Left lobe of liver (tissue), 2 donors: ENCODE measurements at places on chromosomes 13 and 19. TPM values are rescaled to one million over a fixed set of nuclear protein-coding genes. Genes with fewer than 3 reads are reported as not detected.
A peak's percentile ranks its signal among the peaks of the same experiment; 100 is the strongest.

DNA sequence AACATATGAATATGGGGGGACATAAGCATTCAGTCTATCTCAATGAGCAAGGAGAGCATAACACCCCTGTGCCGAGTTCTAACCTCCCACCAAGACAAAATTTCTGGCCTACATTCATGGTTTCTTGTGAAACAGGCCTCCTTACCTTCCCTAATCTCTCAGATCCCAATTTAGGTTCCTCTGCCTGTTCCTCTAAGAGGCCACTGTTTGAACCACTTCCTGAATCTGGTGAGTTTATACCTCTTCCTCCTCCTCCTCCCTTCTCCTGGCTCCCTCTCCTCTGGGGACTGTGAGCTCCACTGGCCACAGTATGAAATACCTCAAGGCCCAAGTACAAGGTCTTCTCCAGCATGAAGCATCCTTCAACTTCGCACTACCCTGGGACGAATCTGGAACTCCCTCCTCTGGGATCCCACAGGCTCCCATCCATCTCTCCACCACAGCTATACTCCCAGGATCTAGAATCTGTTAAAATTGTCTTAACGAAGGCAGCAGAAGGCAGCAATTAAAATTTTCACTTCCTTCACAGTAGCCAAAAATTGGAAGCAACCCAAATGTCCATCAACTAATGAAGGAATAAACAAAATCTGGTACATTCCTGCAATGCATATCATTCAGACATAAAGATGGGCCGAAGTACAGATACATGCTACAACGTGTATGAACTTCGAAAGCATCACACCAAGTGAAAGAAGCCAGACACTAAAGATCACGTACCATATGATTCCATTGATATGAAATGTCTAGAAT lies 7.8 kb upstream of the SIGLECL1 start:
- DNase-seq, result no peak

Gene ZNF442
- 2.6 TPM for total RNA-seq

DNA sequence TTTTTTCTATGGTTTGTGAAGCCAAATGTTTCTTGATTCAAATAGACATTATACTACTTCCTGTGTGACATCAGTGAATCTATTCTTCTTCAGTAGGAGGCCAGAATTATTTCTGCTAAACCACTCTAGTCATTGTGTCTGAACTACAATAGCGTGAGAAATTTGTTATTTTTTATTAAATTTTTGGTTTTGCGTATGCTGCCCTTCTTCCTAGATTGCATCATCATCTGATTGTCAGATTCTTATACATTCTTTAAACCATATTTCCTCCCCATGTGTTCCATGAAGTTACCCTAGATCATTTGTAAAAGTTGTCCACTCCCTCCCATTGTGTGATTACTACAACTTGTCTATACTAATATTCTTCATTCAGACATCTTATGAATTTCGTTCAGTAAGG lies 187.8 kb upstream of the SPRY2 start:
- no peak for DNase-seq

Gene ERICH4
- not detected for total RNA-seq

Gene GJB2
- total RNA-seq, result 30.7 TPM

GRCh38 chr13:32639502-32640105 lies 53.4 kb downstream of the PDS5B start:
- DNase-seq, result peak; percentile 57

Gene TEKTIP1
- total RNA-seq, result 1.9 TPM

GRCh38 chr19:4636151-4636717 lies 3.1 kb upstream of the TNFAIP8L1 start:
- peak; percentile 69 for DNase-seq

DNA sequence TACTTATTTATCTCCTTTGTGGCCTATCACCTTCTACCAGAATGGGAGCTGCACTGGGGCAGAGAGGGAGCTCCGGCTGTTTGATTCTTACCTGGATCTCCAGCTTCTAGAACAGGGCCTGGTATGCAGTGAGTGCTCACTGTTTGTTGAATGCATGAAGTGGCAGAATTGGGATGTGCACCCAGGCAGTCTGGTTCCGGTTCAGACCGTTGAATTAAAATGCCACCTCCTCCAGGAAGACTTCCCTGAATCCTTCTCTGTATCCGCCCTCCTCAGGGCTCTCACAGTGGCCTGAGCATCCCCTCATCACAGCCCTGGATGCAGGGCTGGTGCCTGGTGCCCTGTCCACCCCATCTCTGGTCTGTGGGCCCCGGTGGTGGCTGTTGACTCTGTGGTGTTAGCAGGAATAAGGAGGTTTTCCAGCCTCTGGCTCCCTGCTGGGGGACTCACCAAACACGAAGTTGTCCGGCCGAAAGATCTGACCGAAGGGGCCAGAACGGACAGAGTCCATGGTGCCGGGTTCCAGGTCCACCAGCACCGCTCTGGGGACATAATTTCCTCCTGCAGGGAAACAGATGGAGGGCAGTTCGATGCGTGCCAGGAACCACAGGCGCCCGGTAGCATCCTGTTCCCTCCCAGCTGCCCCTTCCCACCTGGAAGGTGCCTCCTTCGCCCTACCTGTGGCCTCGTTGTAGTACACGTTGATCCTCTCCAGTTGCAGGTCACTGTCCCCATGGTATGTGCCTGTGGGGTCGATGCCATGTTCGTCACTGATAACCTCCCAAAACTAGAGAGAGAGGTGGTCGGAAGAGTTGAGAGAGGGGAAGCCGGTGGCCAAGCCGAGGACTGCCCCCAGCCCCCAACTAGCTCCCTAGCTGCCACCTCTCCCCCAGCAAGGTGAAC lies 1.0 kb downstream of the TUBB4A start:
- DNase-seq, result no peak

DNA sequence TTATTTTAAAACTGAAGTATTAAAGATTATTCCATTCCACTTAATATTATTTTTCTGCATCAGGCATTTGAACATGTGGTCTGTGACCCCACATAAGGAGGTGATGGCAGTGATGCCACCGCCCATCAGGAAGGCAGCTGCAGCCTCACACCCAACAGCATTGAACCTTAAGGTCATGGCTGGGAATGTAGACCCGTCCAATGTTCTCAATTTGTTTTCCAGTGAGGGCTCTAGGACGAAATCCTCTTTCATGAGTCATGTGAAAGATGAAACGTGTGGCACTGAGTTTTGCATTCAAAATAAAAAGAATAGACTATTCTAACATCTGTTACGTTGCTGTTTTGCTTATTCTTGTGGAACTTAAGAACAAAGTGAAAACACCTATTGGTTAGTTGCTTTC lies 74.5 kb upstream of the ANKRD10 start:
- DNase-seq, result no peak

DNA sequence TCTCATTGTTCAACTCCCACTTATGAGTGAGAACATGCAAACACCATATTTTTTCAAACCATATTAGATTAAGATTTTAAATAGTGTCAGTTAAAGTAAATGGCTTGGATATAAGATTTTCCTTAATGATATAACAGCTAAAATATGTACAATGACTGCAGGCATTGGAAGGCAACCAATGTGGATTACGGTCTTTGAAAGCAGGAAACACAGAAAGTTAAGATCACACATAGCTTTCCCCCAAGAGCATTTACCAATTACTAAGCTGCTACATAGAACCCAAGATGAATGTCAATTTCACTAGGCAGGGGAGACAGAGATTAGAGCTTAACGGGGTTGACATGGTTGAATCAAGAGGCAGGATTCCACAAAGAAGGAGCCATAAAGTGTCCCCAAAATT lies 173.2 kb upstream of the TRPC4 start:
- DNase-seq, result no peak

GRCh38 chr19:55373993-55374757 lies 2.5 kb upstream of the TMEM190 start:
- DNase-seq, result no peak

DNA sequence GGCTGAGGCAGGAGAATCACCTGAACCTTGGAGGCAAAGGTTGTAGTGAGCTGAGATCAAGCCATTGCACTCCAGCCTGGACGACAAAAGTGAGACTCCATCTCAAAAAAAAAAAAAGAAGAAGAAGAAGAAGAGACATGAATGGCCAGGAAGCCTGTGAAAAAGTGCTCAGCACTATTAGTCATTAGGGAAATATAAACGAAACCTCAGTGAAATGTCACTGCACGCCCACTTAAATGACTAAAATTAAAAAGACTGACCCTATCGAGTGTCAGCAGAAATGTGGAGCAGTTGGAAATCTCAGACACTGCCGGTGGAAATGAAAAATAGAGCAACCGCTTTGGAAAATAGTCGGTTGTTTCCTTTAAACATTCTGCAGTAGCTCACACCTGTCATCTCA lies 5.5 kb upstream of the TYROBP start:
- no peak for DNase-seq

Gene IRS2
- 13.1 TPM for total RNA-seq

Gene CGB8
- total RNA-seq, result not detected

- DNase-seq, result peak; percentile 89
Observed at GRCh38 chr13:27621366-27622101, at the start of gene POLR1D. Gene POLR1D, plus strand, starts transcription at chr13:27621892. Its CDS starts 92 bp downstream, at chr13:27621984.

DNA sequence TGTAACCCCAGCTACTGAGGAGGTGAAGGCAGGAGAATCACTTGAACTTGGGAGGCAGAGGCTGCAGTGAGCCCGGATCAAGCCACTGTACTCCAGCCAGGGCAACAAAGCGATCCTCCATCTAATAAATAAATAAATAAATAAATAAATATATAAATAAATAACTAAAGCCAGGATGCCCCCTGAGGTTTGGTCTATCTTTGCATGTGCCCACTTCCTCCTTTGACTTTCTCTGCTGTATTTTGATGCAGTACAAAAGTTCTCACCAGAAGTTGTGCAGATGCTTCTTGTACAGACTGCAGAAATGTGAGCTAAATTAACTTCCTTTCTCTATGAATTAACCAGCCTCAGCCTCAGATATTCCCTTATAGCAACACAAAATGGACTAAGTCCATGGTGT lies 6.5 kb upstream of the N4BP2L2 start:
- DNase-seq, result no peak

GRCh38 chr19:51440846-51441409 lies 17.3 kb downstream of the SIGLEC8 start:
- no peak for DNase-seq

DNA sequence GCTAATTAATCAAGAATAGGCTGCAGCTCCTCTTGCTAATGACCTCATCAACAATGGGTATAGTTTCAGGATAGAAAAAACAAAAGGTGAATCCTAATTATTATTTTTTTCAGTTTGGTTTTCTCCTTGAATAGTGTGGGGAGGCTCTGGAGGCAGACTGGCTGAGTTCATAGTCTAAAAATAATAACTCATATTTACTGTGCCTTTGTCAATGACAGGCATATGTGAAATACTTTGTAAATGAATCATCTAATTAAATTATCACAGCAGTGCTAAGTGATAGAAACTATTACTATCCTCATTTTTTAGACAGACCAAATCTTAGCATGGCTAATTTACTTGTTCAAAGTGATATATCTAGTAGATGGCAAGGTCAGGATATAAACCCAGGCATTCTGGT lies 1261.0 kb upstream of the SLC10A2 start:
- DNase-seq, result no peak

- no peak for DNase-seq
Observed at GRCh38 chr13:43431841-43432240, 354.9 kb downstream of the ENOX1 start.

Gene ACTMAP
- total RNA-seq, result 8.9 TPM

GRCh38 chr13:50125554-50126262 lies 110.5 kb downstream of the KCNRG start:
- peak; percentile 98 for DNase-seq
